T1000 (cell line): ENCODE measurements at places on chromosomes 12 and 14.

GRCh38 chr12:14621826-14622225 is 54.1 kb upstream of the PLBD1 start:
- no peak for DNase-seq

GRCh38 chr12:1870086-1870485 is 48.4 kb downstream of the CACNA2D4 start:
- no peak for DNase-seq

- no peak for DNase-seq
Observed at GRCh38 chr14:23539248-23540140, 12.1 kb downstream of the ZFHX2 start.

- no peak for DNase-seq
Observed at GRCh38 chr14:23345987-23346692, 6.5 kb downstream of the SLC22A17 start.

- DNase-seq: no peak
Observed at GRCh38 chr14:74478996-74479635, 14.0 kb downstream of the NPC2 start.
